ENCODE measurements at places on chromosomes 16 and 17. TPM values are rescaled to one million over a fixed set of nuclear protein-coding genes. Genes with fewer than 3 reads are reported as not detected.

The AANAT gene
- not detected for total RNA-seq

GRCh38 chr17:33447090-33447489, 154.0 kb upstream of the ASIC2 start:
- no peak overlapping the region for H3K4me3 ChIP-seq
- no peak overlapping the region for H3K27ac ChIP-seq
- no peaks in the 10 kb centered on the region for H3K36me3 ChIP-seq
- H3K4me1 ChIP-seq, result no peaks in the 10 kb centered on the region
- DNase-seq, result no peak
- H3K27me3 ChIP-seq, result no peaks in the 10 kb centered on the region

The HS3ST3B1 gene
- total RNA-seq, result 36.6 TPM

DNA sequence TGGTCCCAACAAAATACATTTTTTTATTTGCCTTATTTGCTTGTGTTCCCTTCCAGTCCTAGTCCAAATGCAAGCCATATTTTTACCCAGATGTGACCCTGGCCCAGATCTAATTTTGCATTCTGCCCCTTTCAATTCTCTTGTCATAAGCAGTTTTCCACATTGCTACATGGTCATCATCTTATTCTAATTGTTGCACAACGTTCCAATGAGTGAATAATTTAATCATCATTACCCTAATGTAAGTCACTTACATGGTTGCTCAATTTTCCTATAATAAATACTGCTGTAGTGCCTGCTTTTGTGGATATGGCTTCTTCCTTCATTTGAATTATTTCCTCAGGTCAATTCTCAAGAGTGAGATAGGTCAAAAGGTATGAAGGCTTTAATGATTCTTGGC, 12.8 kb downstream of the RSAD1 start:
- no peaks in the 10 kb centered on the region for H3K4me1 ChIP-seq
- no peak overlapping the region for H3K27ac ChIP-seq
- no peak for DNase-seq
- no peaks in the 10 kb centered on the region for H3K36me3 ChIP-seq

The PRSS33 gene
- not detected for total RNA-seq

- H3K36me3 ChIP-seq, result no peaks in the 10 kb centered on the region
- DNase-seq, result no peak
- no peaks in the 10 kb centered on the region for H3K4me1 ChIP-seq
- no peak overlapping the region for H3K4me3 ChIP-seq
- H3K27ac ChIP-seq, result no peak overlapping the region
- no peaks in the 10 kb centered on the region for H3K27me3 ChIP-seq
Observed at GRCh38 chr16:63702981-63703590, 1418.8 kb downstream of the CDH11 start.

GRCh38 chr16:57899771-57900661, 70.9 kb downstream of the CNGB1 start:
- peak; percentile 72 for DNase-seq
- no peaks in the 10 kb centered on the region for H3K27me3 ChIP-seq
- H3K4me1 ChIP-seq, result peaks cover 5% of the 10 kb centered on the region
- H3K27ac ChIP-seq, result no peak overlapping the region

DNA sequence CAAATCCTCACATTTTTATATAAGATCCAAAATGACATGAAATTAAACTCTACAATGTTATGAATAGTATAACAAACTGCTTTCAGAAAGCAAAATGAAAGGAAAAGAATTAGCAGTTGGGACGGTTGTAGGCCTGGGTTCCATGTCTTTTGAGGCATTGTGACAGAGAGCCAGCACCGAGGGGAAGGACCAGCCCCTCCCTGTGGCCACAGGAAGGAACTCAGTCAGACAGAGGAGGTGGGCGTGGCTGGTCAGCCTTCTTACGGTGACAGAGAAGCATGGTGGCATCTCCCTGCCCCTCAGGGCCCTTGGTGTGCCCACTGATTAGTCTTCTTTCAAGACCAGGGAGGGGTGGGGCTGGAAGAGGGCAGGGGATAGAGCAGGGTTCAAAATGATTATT, 5.7 kb downstream of the ZNF319 start:
- no peaks in the 10 kb centered on the region for H3K36me3 ChIP-seq
- no peaks in the 10 kb centered on the region for H3K4me1 ChIP-seq
- H3K27ac ChIP-seq, result no peak overlapping the region
- H3K27me3 ChIP-seq, result no peaks in the 10 kb centered on the region
- peak; percentile 57 for DNase-seq

The METTL16 gene
- 9.7 TPM for total RNA-seq

- peak; percentile 35 for DNase-seq
- no peaks in the 10 kb centered on the region for H3K4me1 ChIP-seq
- no peak overlapping the region for H3K4me3 ChIP-seq
- peaks cover 21% of the 10 kb centered on the region for H3K36me3 ChIP-seq
- H3K27me3 ChIP-seq, result no peaks in the 10 kb centered on the region
Observed at GRCh38 chr16:67151431-67152097, 766 bp upstream of the B3GNT9 start.

GRCh38 chr16:51312363-51313150, 161.5 kb upstream of the SALL1 start:
- H3K4me1 ChIP-seq, result no peaks in the 10 kb centered on the region
- H3K27ac ChIP-seq, result no peak overlapping the region
- H3K36me3 ChIP-seq, result no peaks in the 10 kb centered on the region
- H3K4me3 ChIP-seq, result no peak overlapping the region
- no peaks in the 10 kb centered on the region for H3K27me3 ChIP-seq

DNA sequence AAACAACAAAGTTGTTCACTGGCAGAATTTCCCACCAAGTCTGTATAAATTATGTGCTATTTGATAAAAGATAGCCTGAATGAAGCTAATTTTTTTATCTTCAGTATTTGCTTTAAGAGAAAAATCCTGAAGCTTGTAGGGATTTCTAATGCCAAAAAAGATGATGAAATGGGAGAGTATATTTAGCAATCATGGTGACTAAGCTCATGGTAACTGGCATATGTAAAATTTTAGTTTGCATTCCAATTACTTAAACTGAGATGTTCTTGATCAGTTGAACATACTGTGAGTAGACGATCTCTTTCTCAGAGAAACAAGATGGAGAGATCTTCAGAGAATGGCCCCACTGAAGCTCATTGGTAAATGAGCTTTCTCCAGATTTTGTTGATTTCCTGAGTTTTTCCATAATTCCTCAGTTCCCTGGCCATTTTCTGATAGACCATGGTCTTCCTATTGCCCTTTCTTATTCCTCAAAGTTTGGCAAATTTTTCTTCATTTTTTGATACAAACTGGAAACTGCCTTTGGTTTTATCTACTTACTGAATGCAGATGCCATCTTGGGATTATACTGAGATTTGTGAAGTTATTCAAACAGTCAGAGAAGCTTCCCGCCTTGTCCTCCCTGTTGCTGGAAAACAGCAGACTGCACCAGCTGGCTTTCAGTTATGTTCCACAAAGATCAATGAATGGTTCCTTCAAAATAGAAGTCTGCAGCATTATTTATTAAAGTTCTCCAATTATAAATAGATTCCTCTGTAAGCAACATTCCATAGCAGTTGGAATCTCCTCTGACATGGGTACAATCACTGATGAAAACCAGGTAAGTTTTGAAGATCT, 68.3 kb upstream of the ALOX12 start:
- no peak overlapping the region for H3K4me3 ChIP-seq
- H3K4me1 ChIP-seq, result no peaks in the 10 kb centered on the region
- no peak overlapping the region for H3K27ac ChIP-seq
- no peaks in the 10 kb centered on the region for H3K27me3 ChIP-seq

DNA sequence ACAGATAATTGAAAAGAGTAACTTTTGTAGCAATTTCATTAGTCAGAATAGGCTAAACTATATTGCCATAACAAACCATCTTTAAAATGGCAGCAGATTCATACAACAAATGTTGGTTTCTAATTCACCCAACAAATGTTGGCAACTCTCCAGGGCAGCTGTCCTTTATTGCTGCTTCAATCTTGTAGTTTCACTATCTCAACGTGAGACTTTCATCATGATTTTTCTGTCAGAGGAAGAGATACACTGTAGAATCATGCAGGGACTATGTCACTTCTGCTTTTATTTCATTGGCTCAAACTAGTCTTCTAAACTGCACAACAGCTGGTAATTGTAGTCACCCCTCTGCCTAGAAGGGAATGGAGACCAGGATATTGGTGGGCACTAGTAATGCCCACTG, 174.2 kb downstream of the TANC2 start:
- H3K27ac ChIP-seq, result no peak overlapping the region
- no peak for DNase-seq
- no peak overlapping the region for H3K4me3 ChIP-seq
- H3K36me3 ChIP-seq, result no peaks in the 10 kb centered on the region
- H3K4me1 ChIP-seq, result no peaks in the 10 kb centered on the region
- H3K27me3 ChIP-seq, result no peaks in the 10 kb centered on the region

- no peak overlapping the region for H3K27ac ChIP-seq
- no peak overlapping the region for H3K4me3 ChIP-seq
- peak; percentile 40 for DNase-seq
- no peaks in the 10 kb centered on the region for H3K27me3 ChIP-seq
- peaks cover 3% of the 10 kb centered on the region for H3K4me1 ChIP-seq
Observed at GRCh38 chr17:2705263-2705662, 6.3 kb downstream of the CLUH start.

- peak overlapping the region; percentile 69 for H3K27ac ChIP-seq
- peak; percentile 62 for DNase-seq
- no peaks in the 10 kb centered on the region for H3K27me3 ChIP-seq
Observed at GRCh38 chr17:28901866-28902818, 737 bp downstream of the DHRS13 start.

GRCh38 chr17:75472119-75472518, 15.7 kb downstream of the TMEM94 start:
- no peaks in the 10 kb centered on the region for H3K36me3 ChIP-seq
- no peaks in the 10 kb centered on the region for H3K27me3 ChIP-seq
- H3K4me1 ChIP-seq, result no peaks in the 10 kb centered on the region
- no peak overlapping the region for H3K27ac ChIP-seq
- DNase-seq, result no peak

DNA sequence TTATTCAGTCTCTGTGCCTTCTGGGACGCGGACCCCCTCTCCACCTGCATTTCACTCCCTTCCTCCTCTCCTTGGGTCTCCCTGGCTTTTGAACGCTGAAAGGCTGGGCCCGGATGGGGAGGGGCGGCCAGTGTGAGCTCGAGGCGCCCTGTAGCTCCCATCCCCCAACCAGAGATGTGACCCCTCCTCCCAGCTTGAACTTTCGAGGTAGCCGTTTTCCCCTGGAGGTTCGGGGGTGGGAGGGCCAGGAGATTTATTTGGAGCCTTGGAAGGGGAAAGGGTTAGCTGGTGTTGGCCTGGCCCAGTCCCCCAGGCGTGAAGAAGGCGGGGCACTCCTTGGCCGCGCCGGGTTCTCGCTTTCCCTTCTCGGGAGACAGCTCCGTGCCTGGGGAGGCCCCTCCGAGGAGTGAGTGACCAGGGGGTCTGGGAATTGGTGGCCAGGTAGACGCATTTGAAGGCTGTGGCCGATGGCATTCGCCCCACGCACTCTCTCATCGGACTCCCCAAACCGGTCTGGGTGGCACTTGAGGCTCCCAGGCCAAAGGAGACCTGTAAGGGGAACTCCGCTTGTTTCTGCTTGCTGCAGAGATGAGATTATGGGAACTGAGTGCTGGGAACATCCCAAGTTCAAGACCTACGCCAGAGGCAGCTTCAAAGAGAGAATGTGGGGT, 942 bp downstream of the LDAF1 start:
- no peaks in the 10 kb centered on the region for H3K4me1 ChIP-seq
- no peak overlapping the region for H3K27ac ChIP-seq
- peak overlapping the region; percentile 65 for H3K4me3 ChIP-seq
- DNase-seq, result peak; percentile 55
- no peaks in the 10 kb centered on the region for H3K27me3 ChIP-seq

The FBXL16 gene
- 1.7 TPM for total RNA-seq

The SPATA22 gene
- total RNA-seq, result not detected

The PLLP gene
- 2.1 TPM for total RNA-seq

DNA sequence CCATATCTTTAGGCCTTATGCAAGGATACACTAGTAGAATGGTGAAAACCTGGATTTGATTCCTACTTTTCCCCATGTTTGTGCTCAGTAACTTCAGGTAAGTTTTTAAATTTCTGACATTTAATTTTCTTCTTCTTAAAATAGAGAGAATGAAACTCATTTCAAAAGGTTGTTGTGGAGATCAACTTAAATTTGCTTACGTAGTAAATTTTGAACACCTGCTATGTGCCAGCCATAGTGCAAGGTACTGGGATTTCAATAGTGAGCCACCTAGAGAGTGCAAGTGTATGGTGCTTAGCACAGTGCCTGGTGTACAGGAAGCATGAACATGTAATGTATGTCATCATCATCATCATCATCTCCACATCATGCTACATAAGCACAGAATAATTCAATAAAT, 73.6 kb upstream of the SMIM36 start:
- H3K27ac ChIP-seq, result peak overlapping the region; percentile 41
- H3K27me3 ChIP-seq, result no peaks in the 10 kb centered on the region
- no peak overlapping the region for H3K4me3 ChIP-seq
- peaks cover 31% of the 10 kb centered on the region for H3K4me1 ChIP-seq
- H3K36me3 ChIP-seq, result no peaks in the 10 kb centered on the region
- DNase-seq, result no peak

The NKD1 gene
- 1.3 TPM for total RNA-seq

DNA sequence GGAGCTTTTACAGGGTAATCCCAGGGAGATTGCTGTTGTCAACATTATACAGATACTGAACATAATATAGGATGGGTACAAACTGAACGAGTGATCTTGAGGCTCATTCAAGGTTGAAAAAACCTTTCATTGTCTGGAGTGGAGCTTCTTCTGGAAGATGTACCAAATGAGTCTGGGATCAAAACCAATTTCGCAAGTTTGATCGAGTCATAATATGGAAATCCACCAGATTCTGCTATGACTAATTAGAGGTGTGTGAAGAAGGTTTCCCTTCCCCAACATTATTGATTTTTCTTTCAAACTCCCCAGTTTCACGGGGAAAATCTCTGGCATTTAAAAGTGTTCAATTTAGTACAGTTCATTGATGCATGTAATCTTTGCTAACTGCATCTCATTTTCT, 324.1 kb downstream of the ZFHX3 start:
- no peaks in the 10 kb centered on the region for H3K36me3 ChIP-seq
- no peaks in the 10 kb centered on the region for H3K4me1 ChIP-seq
- no peak for DNase-seq
- no peak overlapping the region for H3K27ac ChIP-seq
- H3K27me3 ChIP-seq, result no peaks in the 10 kb centered on the region

GRCh38 chr16:66996324-66996982, 8.1 kb downstream of the CES4A start:
- peak; percentile 80 for DNase-seq
- H3K36me3 ChIP-seq, result no peaks in the 10 kb centered on the region
- peak overlapping the region; percentile 93 for H3K27ac ChIP-seq
- no peaks in the 10 kb centered on the region for H3K27me3 ChIP-seq
- no peak overlapping the region for H3K4me3 ChIP-seq

- peak overlapping the region; percentile 76 for H3K27ac ChIP-seq
- no peak for DNase-seq
- no peaks in the 10 kb centered on the region for H3K36me3 ChIP-seq
- peak overlapping the region; percentile 29 for H3K4me3 ChIP-seq
Observed at GRCh38 chr16:4375717-4376116, 4.1 kb downstream of the VASN start.

DNA sequence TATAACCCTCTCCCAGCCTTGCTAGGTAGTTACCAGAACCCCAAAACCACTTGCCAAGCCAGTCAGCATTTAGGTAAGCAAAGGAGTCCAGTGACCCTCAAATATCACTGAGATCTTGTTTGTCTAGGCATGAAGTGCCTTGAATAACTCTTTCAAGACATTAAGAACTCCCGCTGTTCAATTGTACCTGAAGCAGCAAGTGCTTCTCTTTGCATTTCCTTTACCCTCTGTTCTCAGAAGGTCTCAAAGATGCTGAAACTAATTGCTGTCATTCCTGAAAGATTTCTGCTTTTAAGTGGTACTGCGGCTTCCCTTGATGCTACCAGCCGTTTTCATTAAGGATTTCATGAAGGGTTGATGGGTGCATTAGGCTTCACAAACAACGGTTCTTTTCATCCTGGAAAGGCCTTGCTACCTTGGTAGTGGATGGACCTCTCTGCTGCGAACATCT, 142.7 kb downstream of the PITPNC1 start:
- H3K4me1 ChIP-seq, result no peaks in the 10 kb centered on the region
- no peaks in the 10 kb centered on the region for H3K36me3 ChIP-seq
- H3K27ac ChIP-seq, result no peak overlapping the region
- H3K27me3 ChIP-seq, result no peaks in the 10 kb centered on the region
- no peak overlapping the region for H3K4me3 ChIP-seq
- no peak for DNase-seq
